OCI-LY7 (cell line): ENCODE measurements at places on chromosomes 2 and 18. TPM values are rescaled to one million over a fixed set of nuclear protein-coding genes. Genes with fewer than 3 reads are reported as not detected.
A peak's percentile ranks its signal among the peaks of the same experiment; 100 is the strongest.

CPLX4 gene
- not detected in 2 replicates for total RNA-seq

DNA sequence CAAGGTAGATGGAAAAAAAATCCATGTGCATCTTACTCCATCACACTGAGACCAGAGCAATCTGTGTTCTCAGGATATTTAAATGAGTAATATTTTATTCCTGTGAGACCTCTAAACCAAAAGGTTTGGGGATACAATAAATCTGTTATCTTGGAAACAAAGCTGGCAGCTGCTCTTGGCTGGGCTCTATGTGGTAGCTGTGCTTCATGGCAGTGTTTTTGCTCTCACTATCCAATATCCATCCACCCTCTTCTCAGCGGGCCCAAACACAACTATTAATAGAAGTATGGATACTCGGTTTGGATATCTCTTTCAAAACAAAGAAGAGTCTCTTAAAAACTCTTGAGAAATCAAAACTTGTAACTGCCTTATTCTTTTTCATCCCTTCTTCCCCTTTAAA is 244.9 kb upstream of the RAB12 start:
- DNase-seq, result no peak

GRCh38 chr2:131413148-131413747 is 49.3 kb upstream of the RAB6D start:
- peak; percentile 74 for DNase-seq

DNA sequence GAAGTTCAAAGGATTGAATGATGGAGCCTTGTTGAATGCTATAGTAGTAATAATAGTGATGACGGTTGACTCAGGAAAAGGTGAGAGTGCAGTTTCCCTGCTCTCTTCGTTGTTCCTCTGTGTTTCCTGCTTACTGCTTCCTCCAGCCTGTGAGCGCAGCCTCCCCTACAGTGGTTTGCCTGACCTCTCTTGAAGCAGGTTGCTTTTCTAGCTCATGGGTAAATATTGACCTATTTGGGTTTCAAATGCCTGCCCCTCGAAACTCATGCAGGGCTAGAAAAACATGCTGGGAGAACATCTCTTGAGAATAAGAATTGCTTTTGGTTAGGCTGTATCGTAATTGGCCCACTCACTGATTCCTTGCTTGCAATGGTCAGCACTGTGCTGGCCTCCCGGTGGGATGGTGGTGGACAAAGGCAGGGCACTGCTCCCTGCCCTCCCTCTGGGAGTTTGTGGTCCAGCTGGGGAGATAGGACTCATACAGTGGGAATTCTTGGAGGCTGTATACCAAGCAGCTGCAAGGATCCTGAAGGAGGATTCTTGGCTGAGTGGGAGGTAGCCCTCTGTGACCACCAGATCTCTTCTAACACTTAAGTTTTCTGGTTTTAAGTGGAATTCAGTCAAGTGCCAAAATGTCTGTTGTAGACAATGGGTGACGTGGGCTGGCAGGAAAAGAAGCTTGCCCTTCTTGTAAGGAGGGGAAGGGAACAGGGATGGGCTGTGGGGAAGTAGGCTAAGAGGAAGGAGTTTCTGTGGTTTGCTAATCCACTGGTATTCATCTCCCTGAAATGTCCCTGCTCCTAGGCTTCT is 5.4 kb upstream of the RNF181 start:
- no peak for DNase-seq

DNA sequence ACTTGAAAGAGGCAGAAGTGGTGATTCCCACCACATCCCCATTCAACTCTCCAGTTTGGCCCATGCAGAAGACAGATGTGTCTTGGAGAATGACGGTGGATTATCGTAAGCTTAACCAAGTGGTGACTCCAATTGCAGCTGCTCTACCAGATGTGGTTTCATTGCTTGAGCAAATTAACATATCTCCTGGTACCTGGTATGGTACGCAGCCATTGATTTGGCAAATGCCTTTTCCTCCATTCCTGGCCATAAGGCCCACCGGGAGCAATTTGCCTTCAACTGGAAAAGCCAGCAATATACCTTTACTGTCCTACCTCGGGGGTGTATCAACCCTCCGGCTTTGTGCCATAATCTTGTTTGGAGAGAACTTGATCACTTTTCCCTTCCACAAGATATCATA is 411.5 kb upstream of the SMIM21 start:
- DNase-seq, result no peak

DNA sequence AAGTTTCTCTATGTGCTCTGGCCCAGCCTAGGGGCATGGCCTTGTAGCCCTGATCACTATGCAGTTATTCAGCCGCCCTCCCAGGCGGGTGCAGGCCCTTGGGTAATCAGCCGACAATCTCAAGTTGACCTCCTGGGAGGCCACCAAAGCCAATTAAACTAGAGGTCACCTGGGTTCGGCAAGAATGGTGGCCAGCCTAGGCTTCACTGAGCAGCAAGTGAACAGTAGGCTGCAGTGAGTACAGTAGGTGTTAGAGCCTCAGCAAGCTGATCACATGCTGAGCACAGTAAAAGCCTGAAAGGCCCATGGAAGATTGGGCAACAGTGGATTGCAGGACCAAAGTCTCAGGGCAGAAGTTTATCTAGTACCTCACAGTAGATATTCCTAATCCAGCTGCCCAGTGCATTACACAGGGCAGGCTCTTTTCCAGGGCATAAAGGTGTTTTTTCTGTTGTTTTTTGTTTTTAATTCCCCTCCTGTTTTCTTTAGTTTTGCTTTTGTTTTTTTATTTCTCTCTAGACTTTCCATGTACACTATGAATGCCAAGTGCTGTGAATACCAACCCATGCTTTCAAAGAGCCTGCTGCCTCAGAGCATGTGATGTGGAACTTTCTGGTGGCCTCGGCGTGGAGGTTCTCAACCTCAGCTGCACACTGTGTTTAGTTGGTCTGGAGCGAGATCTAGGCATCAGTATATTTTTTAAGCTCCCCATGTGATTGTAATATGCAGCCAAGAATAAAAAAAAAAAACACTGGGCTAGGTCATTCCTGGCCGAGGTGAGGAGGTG is 55.9 kb upstream of the ATL2 start:
- DNase-seq, result no peak
